CD8-positive, alpha-beta memory T cell (primary cell): ENCODE measurements at places on chromosomes 1 and 21. TPM values are rescaled to one million over a fixed set of nuclear protein-coding genes. Genes with fewer than 3 reads are reported as not detected.

DNA sequence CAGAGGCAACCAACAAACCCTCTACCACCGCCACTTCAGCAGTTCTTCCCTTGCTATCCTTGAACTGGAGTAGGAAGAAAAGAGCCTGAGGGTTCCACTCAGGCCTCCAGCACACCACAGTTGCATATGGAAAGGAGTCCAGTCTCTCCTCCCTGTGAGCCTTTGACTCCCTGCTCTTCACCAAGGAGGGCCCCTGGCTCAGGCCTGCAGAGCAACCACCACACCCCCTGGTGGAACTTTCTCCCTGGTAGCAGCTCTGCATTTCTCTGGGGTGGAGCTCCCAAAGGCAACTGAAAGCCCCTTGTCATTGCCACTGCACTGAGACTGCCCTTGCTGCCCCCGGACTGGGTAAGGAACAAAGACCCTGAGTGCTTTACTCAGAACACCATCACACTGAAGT, 1021.5 kb upstream of the ADGRL2 start:
- no peak overlapping the region for H3K27ac ChIP-seq
- H3K4me3 ChIP-seq: no peak overlapping the region
- H3K36me3 ChIP-seq: no peaks in the 10 kb centered on the region
- H3K27me3 ChIP-seq: no peaks in the 10 kb centered on the region

GRCh38 chr1:218829097-218829496, 344.6 kb upstream of the LYPLAL1 start:
- H3K27me3 ChIP-seq: no peaks in the 10 kb centered on the region
- no peak for DNase-seq
- no peaks in the 10 kb centered on the region for H3K4me1 ChIP-seq

- H3K4me3 ChIP-seq: no peak overlapping the region
- no peak overlapping the region for H3K27ac ChIP-seq
- H3K4me1 ChIP-seq: no peaks in the 10 kb centered on the region
- H3K36me3 ChIP-seq: peaks cover 8% of the 10 kb centered on the region
Observed at GRCh38 chr1:77704736-77705135, 22.3 kb upstream of the ZZZ3 start.

DNA sequence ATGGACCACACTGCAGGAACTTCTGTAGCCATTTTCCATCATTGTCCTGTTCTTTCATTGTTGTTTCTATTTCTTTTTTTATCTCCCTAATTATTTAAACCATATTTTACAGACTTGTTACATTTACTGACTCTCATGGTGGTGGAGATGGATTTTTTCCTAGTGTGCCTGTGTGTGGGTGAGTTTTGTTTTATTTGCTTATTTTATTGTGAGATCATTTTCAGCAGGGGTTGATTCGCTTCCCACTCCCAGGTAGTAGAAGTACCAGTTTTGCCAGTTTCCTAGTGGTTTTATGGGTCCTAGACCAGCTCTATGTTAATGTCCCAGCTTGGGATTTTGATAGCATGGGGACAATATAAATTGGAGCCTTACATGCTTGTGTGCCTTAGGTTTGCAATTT, 80.0 kb upstream of the BACH1 start:
- no peak overlapping the region for H3K4me3 ChIP-seq
- no peaks in the 10 kb centered on the region for H3K27me3 ChIP-seq
- no peak overlapping the region for H3K27ac ChIP-seq
- H3K36me3 ChIP-seq: no peaks in the 10 kb centered on the region
- no peaks in the 10 kb centered on the region for H3K4me1 ChIP-seq

The SMIM1 gene
- 0.80 TPM for total RNA-seq

DNA sequence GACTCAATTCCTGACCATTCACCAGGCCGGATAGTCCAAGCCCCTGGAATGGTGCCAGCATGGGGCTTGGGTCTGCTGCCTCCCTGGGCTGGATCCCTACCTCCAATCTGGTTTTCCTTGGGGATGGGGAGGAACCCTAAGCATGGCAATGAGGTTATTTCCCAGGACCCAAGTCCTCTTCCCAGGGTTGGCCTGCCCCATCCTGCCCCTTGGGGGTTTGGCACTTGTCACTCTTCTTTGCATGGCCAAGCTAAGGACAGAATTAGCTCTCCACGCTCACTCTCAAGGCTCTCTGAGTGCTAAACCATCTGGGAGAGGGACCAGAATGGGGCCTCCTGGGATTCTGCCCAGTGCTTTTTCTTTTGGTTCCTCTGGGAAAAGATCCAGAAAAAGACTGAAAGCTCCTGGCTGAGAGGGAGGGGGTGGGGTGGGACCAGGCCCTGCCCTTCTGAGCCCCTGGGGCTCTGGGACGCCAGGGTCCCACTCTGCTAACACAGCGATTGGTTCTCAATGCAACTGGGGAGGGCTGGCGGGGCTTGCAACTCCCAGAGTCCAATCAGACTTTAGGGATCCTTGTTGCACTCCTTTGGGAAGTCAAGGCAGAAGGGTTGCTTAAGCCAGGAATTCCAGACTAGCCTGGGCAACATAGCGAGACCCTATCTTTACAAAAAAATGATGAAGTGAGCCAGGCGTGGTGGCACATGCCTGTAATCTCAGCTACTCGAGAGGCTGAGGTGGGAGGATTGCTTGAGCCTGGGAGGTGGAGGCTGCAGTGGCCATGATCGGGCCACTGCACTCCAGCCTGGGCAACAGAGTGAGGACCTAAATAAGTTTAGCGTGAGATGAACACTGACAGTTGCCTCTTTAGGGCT, 52.7 kb downstream of the DHRS3 start:
- H3K27ac ChIP-seq: no peak overlapping the region
- H3K36me3 ChIP-seq: no peaks in the 10 kb centered on the region
- no peak overlapping the region for H3K4me3 ChIP-seq
- H3K27me3 ChIP-seq: no peaks in the 10 kb centered on the region
- H3K4me1 ChIP-seq: no peaks in the 10 kb centered on the region

The ADAMTSL4 gene
- 0.31 TPM for total RNA-seq

The NUP210L gene
- total RNA-seq: 0.09 TPM

DNA sequence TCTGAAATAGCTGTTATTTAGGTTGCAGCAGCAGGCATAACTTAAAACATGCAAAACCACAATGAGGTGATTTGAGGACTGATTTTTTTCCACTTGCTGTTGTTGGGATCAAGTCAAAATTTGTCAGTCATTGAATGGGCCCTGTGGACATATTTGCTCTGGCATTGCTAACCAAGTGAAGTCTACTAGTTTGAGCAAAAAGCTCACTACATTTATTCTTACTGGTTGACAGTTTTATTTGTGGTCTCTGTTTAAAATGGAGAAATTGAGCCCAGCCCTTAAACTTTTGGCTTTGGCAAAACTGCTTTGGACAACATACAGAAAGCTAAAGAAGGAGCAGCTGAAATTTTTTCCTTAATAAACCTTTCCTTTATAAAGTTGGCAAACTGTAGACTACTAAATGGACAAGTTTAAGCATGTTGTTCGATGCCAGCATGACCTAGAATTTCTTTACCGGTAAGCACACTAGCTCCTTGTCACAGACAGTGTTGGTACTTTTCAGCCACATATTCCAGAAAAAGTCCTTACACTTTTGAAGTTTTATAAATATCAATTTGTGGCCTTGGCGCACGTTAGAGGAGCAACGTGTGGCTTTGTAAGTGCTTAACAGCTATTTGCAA, 234.6 kb downstream of the USP25 start:
- H3K4me1 ChIP-seq: no peaks in the 10 kb centered on the region
- H3K36me3 ChIP-seq: no peaks in the 10 kb centered on the region
- no peaks in the 10 kb centered on the region for H3K27me3 ChIP-seq
- H3K4me3 ChIP-seq: no peak overlapping the region

DNA sequence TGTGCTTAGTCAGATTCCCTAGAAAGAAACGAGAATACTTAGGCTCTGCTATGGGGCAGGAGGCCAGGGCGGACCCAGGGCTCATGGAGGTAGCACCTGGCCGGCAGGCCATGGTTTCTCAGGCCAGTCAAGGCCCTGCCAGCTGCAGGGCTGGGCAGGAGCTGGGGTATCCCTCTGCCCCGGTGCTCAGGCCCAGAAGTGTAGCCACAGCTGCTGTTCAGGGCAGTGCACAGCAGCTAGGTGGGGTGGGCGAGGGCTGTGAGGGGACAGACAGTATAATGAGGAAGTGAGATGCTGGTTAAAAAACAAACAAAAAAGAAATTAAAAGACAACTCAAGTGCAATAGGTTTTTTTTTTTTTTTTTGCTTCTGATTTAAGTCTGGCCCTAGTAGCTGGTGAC, 34.0 kb upstream of the EDN2 start:
- no peak overlapping the region for H3K4me3 ChIP-seq
- no peak for DNase-seq
- no peak overlapping the region for H3K27ac ChIP-seq
- no peaks in the 10 kb centered on the region for H3K27me3 ChIP-seq
- H3K36me3 ChIP-seq: no peaks in the 10 kb centered on the region
- H3K4me1 ChIP-seq: no peaks in the 10 kb centered on the region

The PLEKHO1 gene
- total RNA-seq: 47.2 TPM

DNA sequence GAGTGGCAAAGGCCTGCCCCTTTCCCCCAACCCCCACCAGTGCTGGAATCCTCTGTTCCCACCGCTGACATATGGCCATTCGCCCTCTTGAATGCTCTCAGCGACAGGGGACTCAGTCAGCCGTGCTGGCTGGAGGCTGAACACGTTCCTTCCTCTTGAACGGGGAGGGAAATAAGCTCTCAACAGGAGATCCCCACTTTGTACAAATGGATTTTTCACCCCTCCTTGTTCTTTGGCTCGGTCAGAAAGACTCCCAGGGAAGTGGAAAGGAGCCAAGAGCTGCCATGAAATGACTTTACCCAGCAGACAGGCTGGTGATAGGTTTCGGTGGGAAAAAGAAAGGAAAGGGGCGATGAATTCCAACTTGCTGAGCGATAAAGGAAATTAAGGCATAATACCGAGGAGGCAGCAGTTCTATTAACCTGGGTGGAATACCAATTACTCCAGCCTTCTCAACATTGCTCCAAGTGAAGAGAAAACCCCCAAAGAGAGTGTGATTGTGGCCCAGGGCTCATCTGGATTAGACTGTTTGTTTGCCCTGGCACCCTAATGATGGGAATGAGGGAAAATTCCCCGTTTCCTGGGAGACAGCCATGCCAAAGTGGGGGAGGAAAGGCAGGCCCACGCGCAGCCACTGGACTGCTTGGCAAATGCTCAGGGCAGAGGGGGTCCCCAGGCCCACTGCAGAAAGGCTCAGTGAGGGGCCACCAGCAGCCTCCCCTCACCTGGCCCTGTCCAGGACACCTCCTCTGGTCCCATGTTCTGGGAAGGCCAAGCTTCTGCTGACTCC, 23.9 kb downstream of the LRP8 start:
- no peak for DNase-seq
- H3K27me3 ChIP-seq: no peaks in the 10 kb centered on the region
- H3K4me1 ChIP-seq: no peaks in the 10 kb centered on the region
- H3K4me3 ChIP-seq: no peak overlapping the region
- no peaks in the 10 kb centered on the region for H3K36me3 ChIP-seq
